ENCODE measurements at places on chromosomes 7 and 10. TPM values are rescaled to one million over a fixed set of nuclear protein-coding genes. Genes with fewer than 3 reads are reported as not detected.

The ATG9B gene
- total RNA-seq, result 1.00 TPM

The OR2A42 gene
- total RNA-seq, result not detected

The PTPN20 gene
- total RNA-seq, result 3.4 TPM

The GATA3 gene
- 0.34 TPM for total RNA-seq

The METTL27 gene
- 3.1 TPM for total RNA-seq

The IGFBP3 gene
- 26.1 TPM for total RNA-seq

The SHH gene
- total RNA-seq, result under 0.01 TPM

The TUBB8 gene
- total RNA-seq, result not detected

The FGL2 gene
- 0.34 TPM for total RNA-seq

Measured in nasal cavity respiratory epithelium epithelial cell of viscerocranial mucosa (primary cell).